ENCODE measurements at places on chromosomes 16 and 17. TPM values are rescaled to one million over a fixed set of nuclear protein-coding genes. Genes with fewer than 3 reads are reported as not detected.

Gene CBLN1
- total RNA-seq, result not detected

DNA sequence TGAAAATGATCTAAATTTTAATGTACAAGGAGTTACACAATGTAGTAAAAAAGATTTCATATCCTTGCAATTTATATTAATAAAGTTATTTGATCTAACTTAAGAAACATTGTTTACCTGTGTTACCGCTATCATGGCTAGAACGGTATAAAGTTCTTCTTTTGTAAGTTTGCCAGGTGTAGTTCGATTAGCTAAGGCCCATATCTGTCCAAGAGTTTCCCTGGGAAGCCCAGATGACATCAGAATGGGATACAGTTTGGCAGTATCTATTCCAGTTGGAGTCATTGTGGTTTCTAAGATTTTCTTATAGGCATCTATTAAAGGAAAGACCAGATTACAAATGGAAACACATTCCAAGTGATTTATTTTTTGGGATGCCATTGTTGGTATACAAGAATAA, 37.5 kb downstream of the SYNRG start:
- DNase-seq, result no peak

- DNase-seq, result no peak
These were observed 9.8 kb downstream of the RHOT1 start for GRCh38 chr17:32152130-32152529.

DNA sequence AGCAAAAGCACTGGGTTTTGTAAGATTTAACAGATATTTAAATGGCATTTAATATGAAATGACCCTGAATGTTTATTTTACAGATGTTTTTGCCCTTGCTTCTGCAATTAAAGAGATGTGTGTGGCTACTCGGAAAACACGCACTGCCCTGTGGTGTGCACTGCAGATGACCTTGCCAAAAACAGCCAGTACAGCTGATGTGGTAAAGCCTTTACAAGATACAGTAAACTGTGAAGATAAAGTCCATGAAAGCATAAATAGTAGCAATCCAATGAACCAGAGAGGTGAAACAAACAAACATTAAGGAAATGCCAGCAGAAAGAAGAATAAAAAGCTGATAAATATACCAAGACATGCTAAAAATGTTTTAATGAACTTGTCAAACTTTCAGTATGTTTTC, 15.7 kb downstream of the CCDC43 start:
- DNase-seq, result no peak

DNA sequence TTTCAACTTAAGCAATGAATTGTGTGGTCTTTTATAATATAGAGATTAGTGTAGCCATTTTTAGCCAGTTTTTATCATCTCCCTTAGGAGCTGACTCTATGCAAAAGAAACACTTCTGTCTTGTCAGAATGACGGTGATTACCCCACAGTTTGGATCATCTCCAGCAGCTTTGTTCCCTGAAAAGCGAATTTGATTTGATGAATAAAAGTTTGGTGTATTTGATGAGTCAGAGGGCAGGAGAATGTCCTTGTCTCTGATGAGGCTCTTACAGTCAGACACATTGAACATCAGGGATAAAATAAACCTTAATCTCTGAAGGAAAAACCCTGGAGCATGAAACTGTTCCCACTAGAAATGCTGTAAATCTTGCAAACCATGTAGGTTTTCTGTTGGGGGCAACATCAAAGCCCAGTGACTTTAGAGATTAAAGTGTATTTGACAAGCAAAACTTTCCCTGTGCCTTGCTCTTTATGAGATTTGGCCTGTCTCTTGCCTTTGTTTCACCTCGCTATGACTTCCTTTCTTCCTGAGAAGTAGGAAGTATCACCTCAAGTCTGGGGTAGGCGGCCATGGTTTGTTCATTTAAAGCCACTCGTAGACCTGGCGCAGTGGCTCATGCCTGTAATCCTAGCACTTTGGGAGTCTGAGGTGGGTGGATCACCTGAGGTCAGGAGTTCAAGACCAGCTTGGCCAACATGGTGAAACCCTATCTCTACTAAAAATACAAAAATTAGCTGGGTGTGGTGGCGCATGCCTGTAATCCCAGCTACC, 209.3 kb downstream of the FTO start:
- no peak for DNase-seq

Gene TLCD3A
- total RNA-seq, result 0.42 TPM

Gene HMOX2
- 64.1 TPM for total RNA-seq

- no peak for DNase-seq
These were observed 32.8 kb downstream of the HELZ start for GRCh38 chr17:67212231-67212630.
